ENCODE measurements at places on chromosomes 6 and 20.

DNA sequence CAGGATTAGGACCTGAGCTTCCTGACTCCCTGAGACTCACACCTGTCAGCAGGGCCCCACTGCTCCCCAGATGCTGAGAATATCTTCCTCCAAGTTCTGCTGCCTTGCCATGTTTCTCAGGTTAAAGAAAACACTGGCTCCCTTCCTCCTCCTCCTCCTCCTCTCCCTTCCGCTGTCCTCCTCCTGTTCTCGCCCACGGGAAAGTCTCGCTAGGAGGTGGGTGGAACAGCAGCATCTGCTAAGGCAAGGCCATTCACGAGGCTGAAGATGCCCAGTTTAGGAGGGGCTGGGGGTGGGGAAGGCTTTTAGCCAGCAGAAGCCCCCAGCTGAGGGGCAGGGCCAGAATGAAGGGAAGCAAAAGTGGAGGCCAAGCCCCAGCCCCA is 23.8 kb downstream of the KCNK15 start:
- DNase-seq: no peak

GRCh38 chr6:150486048-150486447 is 113.6 kb upstream of the PLEKHG1 start:
- DNase-seq: no peak

DNA sequence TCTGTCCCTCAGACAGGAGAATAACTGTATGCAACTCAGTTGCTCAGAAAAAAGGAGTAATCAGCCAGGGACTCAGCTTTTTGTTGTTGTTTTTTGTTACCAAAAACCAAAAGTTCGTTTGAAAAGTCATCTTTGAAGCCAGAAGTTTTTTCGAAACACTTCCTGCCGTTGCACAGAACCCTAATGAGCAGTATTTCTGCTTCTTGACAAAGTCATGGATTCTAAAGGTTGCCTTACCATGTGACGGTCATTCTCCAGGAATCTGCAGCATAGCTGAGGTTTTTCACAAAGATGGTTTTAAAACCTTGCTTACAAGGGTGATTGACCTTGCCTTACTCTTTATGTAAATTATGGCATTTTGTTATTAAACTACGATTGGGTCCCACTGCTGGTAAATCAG is 1.9 kb downstream of the RAB32 start:
- DNase-seq: no peak

DNA sequence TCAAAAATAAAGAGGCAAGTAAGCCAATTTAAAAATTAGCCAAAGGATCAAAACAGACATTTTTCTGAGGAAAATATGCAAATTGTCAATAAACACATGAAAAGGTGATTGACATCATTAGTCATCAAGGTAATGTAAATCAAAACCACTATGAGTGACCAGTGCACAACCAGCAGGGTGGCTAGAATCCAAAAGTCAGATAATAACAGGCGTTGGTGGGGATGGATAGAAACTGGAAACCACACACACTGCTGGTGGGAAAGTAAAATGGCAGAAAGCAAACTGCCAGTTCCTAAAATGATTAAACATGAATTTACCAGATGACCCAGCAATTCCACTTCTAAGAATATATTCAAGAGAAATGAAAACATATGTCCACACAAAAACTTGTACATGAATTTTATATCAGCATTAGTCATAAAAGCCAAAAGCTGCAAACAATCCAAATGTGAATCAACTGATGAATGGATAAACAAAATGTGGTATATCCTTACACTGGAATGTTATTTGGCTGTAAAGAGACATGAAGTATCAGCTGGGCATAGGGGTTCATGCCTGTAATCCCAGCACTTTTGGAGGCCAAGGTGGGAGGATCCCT is 74.8 kb upstream of the MBOAT1 start:
- no peak for DNase-seq

GRCh38 chr6:14728396-14729024 is 517.4 kb upstream of the JARID2 start:
- no peak for DNase-seq

Measured in LoVo (cell line).